Activated T-helper 17 cell treated with anti-CD3 and anti-CD28 coated beads, Interleukin-2, amount 50 U/mL, for 72 hours (primary cell): ENCODE measurements at places on chromosomes 1 and 21. TPM values are rescaled to one million over a fixed set of nuclear protein-coding genes. Genes with fewer than 3 reads are reported as not detected.

GRCh38 chr1:1908506-1908791 lies 6.6 kb upstream of the CALML6 start:
- no peak for ATAC-seq

- peak; percentile 12 for ATAC-seq
Observed at GRCh38 chr1:154860156-154860870, 9.8 kb downstream of the KCNN3 start.

The KMO gene
- not detected for total RNA-seq

DNA sequence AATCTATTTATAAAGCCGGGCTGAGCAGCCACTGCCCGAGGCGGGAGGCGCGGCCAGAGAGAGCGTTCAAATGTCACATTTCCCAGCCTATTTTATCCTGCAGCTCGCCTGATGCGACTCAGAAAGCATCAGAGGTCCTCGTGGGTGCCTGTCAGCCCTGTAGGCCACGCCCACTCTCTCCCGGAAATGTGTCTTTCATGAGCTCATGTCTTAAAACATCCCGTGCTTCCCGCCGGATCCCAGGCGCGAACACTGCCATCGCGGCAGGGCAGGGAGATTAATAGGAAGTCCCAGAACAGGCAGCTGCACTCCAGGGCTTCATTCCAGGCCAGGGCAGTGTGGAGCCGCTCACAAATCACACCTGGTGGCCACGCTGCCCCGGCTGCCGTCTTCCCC lies 117.5 kb downstream of the PRDM16 start:
- no peak for ATAC-seq

DNA sequence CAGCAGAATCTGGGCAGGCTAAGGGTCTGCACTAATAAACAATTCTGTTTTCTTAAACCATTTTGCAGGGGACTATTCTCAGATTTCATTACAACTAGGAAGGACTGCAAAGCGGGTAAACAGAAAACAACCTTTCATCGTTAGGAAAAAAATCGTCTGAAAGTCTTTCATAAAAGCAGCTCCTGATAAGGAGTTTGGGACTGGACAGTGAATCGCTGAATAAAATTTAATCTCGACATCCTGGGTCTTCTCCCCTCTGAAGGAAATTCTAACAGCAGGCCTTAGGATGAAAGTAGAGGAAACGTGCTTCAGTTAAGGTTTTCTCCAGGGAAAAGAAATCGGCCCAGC lies 471 bp upstream of the MTF2 start:
- ATAC-seq, result no peak

- peak; percentile 37 for ATAC-seq
Observed at GRCh38 chr21:28473530-28474220, 519.0 kb downstream of the LTN1 start.

GRCh38 chr1:81805537-81806431 lies 5.0 kb downstream of the ADGRL2 start:
- no peak for ATAC-seq

GRCh38 chr1:168623003-168623828 lies 46.8 kb downstream of the XCL1 start:
- no peak for ATAC-seq

GRCh38 chr1:19717467-19717866 lies 52.8 kb downstream of the HTR6 start:
- ATAC-seq, result no peak

- ATAC-seq, result no peak
Observed at GRCh38 chr1:188022661-188023060, 1193.9 kb downstream of the PLA2G4A start.

- ATAC-seq, result no peak
Observed at GRCh38 chr1:100482748-100483147, 55.2 kb upstream of the GPR88 start.

The C1QTNF12 gene
- total RNA-seq, result 7.5 TPM

GRCh38 chr21:27261676-27262075 lies 294.8 kb upstream of the ADAMTS5 start:
- no peak for ATAC-seq

DNA sequence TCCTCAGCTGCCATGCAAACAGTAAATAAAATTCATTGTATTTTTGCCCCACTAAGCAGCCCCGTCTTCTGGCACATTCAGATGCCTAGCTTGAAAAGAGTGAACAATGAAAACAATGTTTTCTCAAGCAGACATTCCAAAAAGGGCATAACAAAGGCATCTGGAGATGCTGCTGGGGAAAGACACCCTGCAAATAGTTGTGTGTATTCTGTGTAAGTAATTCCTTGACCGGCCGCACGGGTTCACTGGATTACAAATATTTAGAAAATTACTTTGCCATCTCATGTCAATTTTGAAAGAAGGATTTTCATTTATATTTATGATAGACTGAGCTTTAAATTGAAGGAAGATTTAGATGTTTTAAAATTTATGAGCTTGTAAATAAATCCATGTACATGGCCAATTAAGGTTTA lies 142.2 kb downstream of the SLC45A1 start:
- ATAC-seq, result no peak

The AVPR1B gene
- not detected for total RNA-seq

DNA sequence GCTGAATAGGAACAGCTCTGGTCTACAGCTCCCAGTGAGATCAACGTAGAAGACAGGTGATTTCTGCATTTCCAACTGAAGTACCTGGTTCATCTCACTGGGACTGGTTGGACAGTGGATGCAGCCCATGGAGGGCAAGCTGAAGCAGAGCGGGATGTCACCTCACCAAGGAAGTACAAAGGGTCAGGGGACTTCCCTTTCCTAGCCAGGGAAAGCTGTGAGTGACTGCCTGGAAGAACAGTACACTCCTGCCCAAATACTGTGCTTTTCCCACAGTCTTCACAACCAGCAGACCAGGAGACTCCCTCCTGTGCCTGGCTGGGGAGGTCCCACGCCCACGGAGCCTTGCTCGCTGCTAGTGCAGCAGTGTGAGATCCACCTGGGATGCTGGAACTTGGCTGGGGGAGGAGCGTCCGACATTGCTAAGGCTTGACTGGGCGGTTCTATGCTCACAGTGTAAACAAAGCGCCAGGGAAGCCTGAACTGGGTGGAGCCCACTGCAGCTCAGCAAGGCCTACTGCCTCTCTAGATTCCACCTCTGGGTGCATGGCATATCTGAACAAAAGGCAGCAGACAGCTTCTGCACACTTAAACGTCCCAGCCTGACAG lies 14.7 kb downstream of the CR1L start:
- ATAC-seq, result no peak

GRCh38 chr1:58881471-58881994 lies 97.7 kb upstream of the JUN start:
- peak; percentile 34 for ATAC-seq

- peak; percentile 95 for ATAC-seq
Observed at GRCh38 chr1:11693024-11693590, 1.6 kb downstream of the DRAXIN start.

DNA sequence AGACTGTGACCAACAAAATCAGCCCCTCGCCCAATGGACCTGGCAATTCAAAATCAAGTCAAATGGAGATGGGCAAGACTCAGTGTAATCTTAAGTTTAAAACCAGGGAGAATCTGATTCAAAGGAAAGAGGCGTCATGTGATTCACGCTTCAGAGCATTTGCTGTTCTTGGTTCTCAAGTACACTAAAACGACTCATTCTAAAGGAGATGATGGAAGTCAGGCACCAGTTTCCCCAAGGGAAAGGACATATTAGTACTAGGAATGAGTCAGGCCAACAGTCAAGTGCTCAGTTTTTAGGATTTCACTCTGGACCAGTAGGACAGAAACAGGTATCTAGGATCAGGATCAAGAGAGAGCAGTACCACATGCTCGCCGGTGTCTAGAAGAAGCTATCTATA lies 429.6 kb downstream of the PLPP3 start:
- no peak for ATAC-seq

The BARHL2 gene
- total RNA-seq, result not detected
